ENCODE measurements at places on chromosomes 5 and 9.

DNA sequence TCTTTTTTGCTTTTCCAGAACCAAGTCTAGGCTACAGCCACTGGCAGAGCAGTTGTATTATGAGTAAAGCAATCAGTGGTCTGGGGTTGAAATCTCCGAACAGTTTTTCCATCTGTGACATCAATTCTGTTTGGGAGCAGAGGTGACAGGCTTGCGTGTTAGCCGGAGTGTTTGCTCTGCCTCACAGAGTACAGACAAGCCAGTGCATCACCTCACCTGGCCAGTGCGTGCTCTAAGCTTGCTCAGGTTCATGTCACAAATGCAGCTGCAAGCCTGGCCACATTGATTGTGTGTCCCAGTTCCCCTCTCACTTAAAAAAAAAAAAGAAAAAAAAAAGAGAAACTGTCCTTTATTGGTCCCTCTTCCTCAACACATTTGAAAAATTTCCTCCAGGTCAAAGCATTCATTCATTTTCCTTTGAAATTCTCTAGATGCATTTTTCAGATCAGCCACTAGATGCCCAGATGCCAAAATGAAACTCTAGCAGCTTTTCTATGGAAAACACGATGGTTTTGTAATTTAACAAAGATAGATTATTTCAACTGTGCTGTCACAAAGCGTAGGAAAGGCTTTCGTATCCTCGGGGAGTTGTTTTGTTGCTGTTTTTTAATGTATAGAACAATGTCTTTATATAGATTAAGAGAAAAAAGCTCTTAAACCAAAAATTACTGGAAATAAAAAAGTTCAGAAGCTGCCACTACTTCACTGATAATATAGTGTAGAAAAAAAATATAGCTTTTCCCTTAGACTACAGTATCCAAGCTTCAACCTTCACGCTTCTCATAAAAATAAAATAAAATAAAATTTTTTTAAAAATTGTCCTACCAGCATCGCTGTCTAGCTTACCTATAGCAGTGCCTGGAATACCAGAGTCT lies 585.5 kb downstream of the TLE1 start:
- DNase-seq = no peak

DNA sequence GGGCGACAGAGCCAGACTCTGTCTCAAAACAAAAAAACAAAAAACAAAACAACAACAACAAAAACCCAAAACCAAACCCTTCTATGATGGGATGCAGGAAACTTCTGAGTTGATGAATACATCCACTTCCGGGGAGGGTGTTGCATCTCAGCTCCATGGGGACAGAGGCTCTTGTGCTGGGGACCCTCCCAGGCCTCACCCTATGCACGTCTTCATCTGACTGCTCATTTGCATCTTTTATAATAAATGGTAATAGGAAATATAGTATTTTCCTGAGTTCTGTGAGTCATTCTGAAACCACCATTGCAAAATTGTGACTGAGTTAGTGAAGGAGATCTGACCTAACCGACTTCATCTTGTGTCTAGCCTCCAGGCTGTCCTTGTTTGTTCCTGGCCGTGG lies 109.5 kb upstream of the SLC28A3 start:
- DNase-seq = no peak

DNA sequence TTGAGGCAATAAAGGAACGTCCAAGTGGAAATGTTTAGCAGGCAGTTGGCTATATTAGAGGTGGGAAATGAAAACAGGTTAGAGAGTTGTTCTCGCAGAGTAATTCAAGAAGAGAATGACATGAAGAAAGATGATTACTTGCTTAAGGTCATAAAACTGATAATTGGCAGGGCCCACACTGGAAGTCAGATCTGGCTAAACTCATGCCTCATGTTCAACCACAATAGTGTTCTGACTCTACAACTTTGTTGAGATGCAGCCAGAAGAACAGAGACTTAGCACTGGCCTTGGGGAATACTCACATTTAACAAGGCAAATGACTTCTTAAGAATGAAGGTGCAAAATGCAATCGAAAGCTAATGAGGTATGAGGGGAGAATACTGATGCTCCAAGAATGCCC lies 27.2 kb upstream of the TNFSF8 start:
- DNase-seq = no peak

DNA sequence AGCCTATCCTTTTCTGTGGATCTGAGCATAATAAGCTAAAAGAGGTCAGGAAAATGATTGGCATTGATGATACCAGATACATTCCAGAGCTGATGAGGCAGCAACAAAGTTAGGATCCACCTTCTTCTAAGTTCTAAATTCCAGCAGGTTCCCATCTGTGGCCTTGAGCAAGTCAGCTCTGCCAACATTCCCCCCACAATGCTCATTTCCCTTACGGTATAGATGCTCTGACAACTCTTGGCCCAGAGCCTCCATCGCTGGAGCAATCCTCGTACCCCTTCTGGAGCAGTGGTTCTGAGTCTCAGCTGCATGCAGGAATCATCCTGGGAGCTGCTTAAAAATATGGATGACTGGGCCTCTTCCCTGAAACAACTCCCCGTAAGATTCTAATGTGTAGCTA lies 78.1 kb downstream of the MED27 start:
- DNase-seq = no peak

- no peak for DNase-seq
These were observed 201.9 kb downstream of the ARHGAP26 start for GRCh38 chr5:142972064-142972570.

DNA sequence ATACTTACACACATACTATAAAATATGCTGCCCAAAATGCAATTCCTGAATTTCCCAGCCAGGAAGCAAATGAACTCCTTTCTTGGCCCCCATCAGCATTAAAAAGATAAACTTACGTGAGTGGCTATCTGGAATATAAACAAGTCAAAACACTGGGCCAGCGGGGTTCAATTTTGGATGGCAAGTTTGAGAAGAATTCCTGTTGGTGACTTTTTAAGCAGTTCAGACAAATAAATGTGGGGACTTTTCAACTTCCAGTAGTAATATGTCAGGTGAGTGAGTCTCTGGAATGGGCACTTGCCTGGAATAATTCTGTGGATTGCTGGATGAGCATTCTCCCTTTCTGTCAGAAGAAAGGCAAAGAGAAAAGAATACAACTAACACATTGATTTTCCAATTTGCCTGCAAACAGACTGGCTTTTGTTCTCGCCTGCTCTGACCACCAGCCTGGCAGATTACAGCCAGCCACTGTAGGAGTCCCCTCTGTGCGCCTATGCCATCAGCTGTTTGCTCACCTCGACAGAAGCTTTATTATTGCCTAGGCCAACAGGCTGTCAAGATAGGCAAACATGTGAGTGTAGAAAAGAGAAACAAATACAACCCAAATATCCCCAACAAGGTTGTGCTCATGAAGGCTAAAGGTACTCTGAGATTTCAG lies 78.6 kb downstream of the MRPS27 start:
- no peak for DNase-seq

Data from hematopoietic multipotent progenitor cell treated with erythropoietin and hydrocortisone succinate and interleukin-3 and kit ligand, for 17 days (in vitro differentiated cells).